ENCODE measurements at places on chromosomes 5 and 9.

GRCh38 chr5:15391704-15392397 lies 108.1 kb upstream of the FBXL7 start:
- DNase-seq: no peak

- no peak for DNase-seq
Measured at GRCh38 chr5:153504726-153505125, 14.3 kb downstream of the GRIA1 start.

GRCh38 chr9:98807814-98808195 lies 335 bp downstream of the GALNT12 start:
- DNase-seq: peak; percentile 39

- no peak for DNase-seq
Measured at GRCh38 chr9:73869264-73869663, 627.9 kb upstream of the RORB start.

DNA sequence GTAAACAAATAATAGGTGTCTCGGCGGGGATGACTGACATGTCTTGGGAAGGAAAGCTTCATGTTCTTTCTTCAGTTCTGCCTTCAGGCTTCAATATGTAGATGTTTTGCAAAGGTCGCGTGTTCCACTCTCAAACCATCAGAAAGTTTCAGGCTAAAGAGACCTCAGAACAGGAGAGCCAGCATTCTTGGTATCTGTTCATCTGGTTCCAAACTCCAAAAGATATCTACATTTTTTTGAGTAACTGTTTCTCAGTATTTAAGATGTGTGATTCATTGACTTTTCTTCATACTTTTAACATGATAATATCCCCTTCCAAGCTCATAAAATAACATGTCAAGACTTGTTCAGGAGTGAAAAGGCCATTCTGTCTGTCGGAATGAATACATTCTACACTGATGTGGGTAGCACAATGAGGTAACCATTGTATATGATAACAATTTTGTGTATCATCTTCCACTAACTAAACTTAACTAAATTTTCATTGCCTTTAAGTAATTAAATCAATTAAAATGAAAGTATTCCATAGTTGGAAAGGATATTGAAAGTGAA lies 183.6 kb downstream of the CFAP90 start:
- no peak for DNase-seq

DNA sequence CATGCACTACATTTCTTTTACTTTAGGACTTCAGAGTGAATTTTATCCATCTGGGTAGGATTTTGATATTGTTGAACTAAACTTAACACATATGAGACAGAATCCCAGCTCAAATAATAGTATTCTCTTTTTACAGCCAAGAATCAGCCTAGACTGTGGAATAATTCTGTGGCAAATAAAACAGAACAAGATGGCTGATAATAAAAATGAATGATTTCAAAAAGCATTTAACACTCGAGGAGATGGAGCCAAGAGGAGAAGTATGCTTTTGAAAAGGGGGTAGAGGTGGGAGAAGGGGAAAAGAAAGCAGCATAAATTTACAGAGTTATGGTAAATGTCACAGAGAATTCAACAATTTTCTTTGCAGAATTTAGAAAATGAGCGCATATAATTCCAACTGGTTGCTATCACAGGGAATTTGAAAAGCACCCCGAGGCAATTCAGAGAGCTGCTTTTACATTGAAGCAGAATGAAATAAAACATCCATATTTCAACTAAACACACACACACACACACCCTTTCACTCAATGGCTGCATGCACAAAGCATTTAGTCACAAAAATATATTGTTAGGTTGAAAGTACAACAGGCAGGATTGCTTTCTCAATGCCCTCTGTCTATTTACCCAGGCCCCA lies 60.2 kb upstream of the DMAC1 start:
- no peak for DNase-seq

GRCh38 chr5:32450952-32451351 lies 6.4 kb upstream of the ZFR start:
- DNase-seq: no peak

- DNase-seq: no peak
Measured at GRCh38 chr5:150305557-150305956, 2.9 kb upstream of the ARSI start.

DNA sequence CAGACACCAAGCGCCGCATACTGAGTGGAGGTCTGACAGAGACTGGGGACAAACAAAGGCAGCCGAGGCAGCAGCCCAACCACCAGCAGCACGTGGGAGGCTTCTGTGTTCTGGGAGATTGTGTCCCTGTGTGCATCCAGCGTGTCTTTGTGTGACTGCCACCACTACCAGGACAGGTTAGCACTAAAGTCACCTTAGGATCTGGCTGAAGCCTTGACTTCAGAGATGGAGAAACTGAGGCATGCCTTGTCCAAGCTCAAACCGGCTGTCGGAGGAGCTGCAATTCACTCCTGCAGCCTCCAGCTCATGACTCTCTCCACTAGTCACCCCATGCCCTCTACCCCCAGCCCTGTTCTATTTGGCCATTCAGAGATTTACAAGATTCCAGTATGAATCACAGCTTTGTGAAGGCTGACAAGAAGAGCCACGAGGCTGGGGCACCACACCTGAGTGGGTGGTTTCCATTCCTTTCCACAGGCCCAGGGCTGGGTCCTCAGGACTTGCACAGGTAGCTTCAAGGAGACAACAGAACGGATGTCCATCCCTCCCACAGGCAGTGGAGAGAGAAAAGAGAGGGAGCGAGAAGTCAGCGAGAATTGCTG lies 69.3 kb downstream of the SHB start:
- no peak for DNase-seq

- DNase-seq: no peak
Measured at GRCh38 chr5:149774906-149775305, 44.8 kb downstream of the PPARGC1B start.

- DNase-seq: no peak
Measured at GRCh38 chr5:172264815-172265395, 18.7 kb downstream of the UBTD2 start.

- no peak for DNase-seq
Measured at GRCh38 chr9:108439947-108440346, 415.8 kb downstream of the ACTL7B start.

DNA sequence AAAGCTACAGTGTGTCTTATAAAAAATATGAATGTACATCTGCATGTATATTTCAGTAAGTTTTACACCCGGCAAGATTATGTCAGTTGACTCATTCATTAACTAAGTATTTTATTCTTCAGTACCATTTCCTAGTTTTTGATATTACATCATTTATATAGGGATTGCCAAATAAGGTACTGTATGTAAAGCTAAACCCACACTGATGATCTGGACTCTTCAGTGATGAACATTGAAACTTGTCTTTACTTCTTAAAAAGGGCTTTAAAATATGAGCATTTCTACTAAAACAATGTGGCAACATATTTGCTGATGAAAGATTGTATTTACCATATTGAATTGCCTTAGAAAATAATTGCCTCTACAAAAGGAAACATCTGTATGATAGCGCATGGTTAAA lies 151.8 kb upstream of the TLX3 start:
- DNase-seq: no peak

DNA sequence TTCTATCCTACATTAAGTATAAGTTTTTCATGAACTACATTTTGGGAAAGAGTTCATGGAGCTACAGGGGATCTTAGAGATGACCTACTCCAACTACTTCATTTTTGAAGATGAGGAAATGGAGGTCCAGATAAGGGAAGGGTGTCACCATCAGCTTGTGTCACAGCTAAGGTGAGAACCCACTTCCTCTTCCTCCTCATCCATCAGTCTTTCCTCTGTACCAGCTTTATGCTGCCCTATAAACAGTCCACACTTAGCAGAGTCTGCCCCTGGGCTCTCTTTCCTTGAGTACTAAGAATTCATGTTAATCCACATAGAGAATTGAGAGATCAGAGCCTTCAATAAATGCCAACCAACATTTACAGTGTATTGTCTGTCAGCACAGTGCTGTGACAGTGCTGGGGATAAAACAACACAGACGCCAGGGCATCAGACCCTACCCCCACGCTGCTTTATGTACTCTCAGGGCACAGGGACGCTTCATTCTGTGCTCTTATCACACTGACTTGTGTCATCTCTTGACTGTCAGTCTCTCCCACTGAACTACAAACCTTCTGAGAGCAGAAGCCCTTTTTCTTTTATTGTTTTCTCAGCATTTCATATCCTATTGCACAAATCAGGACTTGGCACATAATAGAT lies 22.1 kb downstream of the ADRB2 start:
- no peak for DNase-seq

GRCh38 chr5:140224658-140225057 lies 49.7 kb downstream of the CYSTM1 start:
- no peak for DNase-seq

DNA sequence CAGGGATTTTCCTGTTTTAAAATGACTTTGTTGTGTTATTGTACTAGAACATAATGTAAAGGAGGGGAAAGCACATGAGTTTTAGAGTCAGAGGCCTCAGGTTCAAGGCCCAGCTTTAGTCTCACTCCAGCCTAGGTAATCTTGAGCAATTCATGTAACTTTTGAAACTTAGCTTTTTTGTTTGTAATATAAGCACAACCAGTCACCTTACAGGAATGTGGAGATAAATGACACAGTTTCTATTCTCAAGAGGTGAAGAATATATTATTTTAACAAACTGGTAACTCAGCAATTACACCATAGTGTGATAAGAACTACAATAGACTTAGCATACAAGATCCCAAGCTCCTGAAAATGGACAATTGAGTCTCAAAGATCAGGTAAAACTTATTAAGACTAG lies 51.2 kb downstream of the ADAMTS19 start:
- DNase-seq: no peak

GRCh38 chr9:32571969-32572899 lies 725 bp downstream of the NDUFB6 start:
- peak; percentile 61 for DNase-seq

- DNase-seq: no peak
Measured at GRCh38 chr5:104539618-104540350, 977.2 kb upstream of the NUDT12 start.

DNA sequence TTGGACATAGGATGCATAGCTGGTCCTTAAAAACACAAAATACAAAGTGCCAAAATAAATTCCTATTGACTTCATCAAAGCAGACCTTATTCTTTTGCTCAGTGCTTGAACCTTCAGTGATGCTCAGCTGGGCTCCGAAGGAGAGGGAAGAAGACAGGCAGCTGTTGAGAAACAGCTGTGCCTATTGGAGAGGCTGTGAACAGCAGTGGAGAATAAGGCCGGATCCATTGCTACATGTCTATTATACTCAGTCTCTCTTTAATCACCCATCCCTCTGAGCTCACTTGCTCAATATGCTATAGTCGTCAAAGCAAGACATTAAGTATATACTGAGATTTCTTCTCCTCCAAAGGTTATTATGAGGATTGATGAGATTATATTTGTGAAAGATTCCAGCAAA lies 174.4 kb downstream of the CHSY3 start:
- DNase-seq: no peak

DNA sequence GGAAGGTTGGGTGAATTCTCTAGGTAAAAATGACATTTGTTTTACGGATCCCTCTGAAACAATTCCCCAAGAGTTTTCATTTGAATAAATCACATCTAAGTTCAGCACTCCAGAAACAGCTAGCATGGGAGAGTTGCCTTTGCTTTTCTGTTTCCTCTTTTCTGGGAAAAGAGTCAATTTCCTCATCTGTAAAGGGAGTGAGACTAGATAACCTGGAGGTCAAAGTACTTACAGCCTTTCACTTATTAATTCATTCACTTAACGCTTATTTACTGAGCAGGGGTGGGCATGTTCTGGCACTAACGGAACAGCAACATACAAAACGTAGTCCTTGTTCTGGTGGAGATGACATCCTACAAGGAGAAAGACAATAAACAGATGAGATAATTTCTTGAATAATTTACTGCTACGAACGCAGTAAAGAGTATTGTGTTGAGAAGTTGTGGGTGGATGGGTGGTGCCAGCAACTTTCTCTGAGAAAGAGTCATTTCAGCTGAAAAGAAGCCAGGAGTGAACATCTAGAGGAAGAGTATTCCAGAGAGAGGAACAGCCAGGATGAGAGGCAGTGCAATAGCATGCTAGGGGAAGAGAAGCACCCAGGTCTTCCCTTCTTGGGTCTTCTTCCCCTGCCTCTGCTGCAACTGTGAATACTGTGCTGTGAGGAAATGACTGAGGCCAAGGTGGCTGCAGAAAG lies 335.6 kb downstream of the ZSWIM6 start:
- no peak for DNase-seq

GRCh38 chr5:53367727-53368126 lies 112.7 kb upstream of the FST start:
- DNase-seq: no peak

DNA sequence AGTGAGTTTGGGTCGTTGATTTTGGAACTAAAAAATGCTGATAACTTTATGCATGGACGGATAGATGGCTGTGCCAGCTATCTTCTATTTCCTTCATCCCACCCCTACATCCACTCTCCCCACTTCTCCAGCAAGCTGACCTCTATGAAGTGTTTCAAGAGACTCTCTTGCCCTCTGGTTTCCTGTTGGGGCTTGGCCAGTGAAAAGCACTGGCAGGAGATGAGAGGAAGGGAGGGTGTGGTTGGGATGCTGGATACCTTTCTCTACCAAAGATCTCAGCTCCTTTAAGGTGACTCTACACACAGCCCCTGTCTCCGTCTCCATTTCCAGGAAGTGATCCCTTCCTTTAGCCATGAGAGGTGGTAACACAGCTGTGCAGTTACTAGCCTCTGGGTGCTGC lies 30.0 kb upstream of the JMY start:
- DNase-seq: no peak

- no peak for DNase-seq
Measured at GRCh38 chr9:136722969-136723356, 10.6 kb downstream of the DIPK1B start.

GRCh38 chr5:117246424-117246823 lies 671.8 kb upstream of the SEMA6A start:
- DNase-seq: no peak

DNA sequence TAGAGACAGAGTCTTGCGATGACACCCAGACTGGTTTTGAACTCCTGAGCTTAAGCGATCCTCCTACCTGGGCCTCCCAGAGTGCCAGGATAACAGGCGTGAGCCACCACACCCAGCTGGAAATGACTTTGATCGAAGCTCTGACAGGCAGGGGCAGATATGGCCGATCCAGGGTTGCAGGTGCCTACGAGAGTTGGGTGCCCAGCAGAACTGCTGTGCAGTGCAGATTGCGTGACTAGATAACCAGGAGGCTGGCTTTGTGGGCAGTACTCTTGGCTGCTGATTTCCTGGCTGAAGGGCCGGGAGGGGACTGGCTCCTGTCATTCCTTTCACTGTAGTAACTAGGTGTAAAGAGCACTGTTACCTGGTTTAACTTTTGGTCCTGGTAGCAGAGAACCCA lies 11.8 kb downstream of the TBC1D13 start:
- DNase-seq: no peak

DNA sequence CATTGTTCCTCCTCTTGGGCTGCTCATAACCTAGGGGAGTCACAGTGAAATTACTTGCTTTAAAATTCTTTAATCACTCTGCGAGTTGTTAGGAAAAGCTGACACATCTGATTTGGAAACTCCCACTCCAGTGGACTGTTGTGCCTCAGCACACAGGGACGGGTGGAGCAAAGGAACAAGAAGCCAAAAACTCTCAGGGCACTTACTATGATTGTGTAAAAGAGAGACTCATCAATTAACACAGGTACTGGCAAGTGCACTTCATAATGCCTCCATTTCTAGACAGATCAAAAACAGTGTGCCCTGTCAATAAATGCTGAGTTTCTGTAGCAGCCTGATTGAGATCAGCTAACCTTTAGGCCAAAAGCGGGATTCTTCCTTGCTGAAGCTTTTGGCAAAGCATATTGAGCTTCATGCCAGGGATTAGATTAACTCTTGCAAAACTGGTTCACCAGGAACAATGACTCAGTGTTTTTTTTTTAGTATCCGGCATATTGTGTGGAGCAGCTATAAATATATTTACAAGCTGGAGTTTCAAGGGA lies 55.9 kb downstream of the TMC1 start:
- no peak for DNase-seq

GRCh38 chr5:165620394-165620793 lies 2115.0 kb downstream of the MAT2B start:
- no peak for DNase-seq
